Left lung (tissue), 14 donors: ENCODE measurements at places on chromosomes 16 and 17.

GRCh38 chr17:64449545-64449944 lies 630 bp downstream of the MILR1 start:
- H3K4me1 ChIP-seq: no peaks in the 10 kb centered on the region
- DNase-seq: no peak
- peak overlapping the region; percentile 94 for H3K27ac ChIP-seq
- no peaks in the 10 kb centered on the region for H3K36me3 ChIP-seq
- peak overlapping the region; percentile 34 for H3K4me3 ChIP-seq

DNA sequence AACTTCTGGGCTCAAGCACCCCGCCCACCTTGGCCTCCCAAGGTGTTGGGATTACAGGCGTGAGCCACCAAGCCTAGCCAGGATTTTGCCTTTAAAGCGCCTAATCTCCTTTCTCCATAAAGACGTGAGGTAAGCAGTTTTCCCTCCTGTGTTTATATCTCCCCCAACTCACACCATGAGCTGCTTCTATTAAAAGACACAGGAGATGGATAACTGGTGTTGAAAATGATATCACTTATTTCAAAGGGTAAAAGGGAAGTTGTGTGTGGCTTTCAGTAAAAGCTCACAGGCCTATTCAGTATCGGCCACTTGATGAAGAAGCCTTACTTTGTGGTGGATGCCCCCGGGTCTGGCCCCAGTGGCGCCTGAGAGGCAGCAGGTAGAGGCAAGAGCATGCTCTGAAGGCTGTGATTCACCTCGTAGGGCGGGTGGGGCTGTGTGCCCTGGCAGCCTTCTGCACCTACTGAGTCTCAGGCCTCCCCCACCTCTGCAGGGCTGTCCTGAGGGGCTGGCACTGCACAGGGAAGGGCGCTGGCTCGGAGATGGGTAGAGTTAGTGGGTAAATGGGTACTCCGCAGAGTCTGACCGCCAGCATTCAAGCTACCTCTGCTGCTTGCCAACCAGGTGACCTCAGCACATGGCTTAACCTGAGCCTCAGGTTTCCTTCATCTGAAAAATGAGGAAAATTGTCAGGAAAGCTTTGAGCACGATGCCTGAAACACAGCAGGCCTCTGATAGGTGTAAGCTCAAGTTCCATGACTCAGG lies 146.8 kb downstream of the CLEC16A start:
- peak overlapping the region; percentile 66 for H3K27ac ChIP-seq
- no peak overlapping the region for H3K4me3 ChIP-seq
- H3K36me3 ChIP-seq: peaks cover 11% of the 10 kb centered on the region

DNA sequence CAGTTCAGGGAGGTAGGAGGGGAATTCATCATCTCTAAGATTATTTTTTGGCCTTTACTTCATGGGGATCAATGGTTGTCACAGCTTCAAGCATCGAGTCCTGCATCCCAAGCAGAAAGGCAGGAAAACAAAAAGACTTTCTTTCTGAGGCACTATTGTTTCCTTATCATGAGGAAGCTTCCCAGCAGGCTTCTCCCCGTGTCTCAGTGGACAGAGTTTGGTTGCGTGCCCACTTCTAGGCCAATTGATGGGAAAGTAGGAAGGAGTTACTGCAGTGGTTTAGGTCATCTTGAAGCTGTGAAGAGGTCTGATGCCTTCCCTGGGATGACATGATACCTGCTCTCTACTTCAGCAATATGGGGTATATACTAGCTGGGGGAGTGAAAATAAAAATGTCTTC lies 175.3 kb upstream of the CDH13 start:
- H3K4me3 ChIP-seq: no peak overlapping the region
- DNase-seq: no peak
- no peak overlapping the region for H3K27ac ChIP-seq
- H3K36me3 ChIP-seq: no peaks in the 10 kb centered on the region

GRCh38 chr16:4138713-4139112 lies 22.5 kb upstream of the ADCY9 start:
- H3K27ac ChIP-seq: no peak overlapping the region
- no peak overlapping the region for H3K4me3 ChIP-seq
- no peaks in the 10 kb centered on the region for H3K27me3 ChIP-seq
- no peaks in the 10 kb centered on the region for H3K4me1 ChIP-seq

DNA sequence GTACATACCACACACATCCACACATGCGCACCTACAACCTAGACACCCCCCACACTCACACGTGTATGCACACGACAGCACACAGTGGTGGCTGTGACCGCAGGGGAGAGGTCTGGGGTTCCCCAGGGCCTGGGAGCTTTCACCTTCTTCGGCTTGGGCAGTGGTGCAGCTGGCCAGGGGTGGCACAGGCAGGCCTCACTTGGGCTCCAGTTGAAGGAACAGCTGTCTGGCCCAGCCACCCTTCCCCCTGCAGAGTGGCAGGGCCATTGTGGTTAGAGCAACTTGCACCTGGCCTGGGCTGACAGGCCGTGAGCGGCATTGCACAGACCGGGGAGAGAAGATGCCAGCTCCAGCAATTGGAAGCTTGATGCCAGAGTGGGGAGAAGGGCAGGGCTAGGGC lies 114.5 kb upstream of the GSE1 start:
- no peaks in the 10 kb centered on the region for H3K36me3 ChIP-seq
- H3K27ac ChIP-seq: no peak overlapping the region
- H3K4me1 ChIP-seq: no peaks in the 10 kb centered on the region
- no peak overlapping the region for H3K4me3 ChIP-seq

GRCh38 chr17:28989028-28989427 lies 16.8 kb downstream of the SEZ6 start:
- peaks cover 47% of the 10 kb centered on the region for H3K27me3 ChIP-seq
- no peak for DNase-seq
- peaks cover 8% of the 10 kb centered on the region for H3K4me1 ChIP-seq
- H3K36me3 ChIP-seq: no peaks in the 10 kb centered on the region
- H3K4me3 ChIP-seq: no peak overlapping the region

- H3K4me1 ChIP-seq: peaks cover 3% of the 10 kb centered on the region
- no peaks in the 10 kb centered on the region for H3K36me3 ChIP-seq
- DNase-seq: no peak
- peak overlapping the region; percentile 62 for H3K27ac ChIP-seq
Measured at GRCh38 chr17:42431758-42432161, 8.7 kb upstream of the CAVIN1 start.

DNA sequence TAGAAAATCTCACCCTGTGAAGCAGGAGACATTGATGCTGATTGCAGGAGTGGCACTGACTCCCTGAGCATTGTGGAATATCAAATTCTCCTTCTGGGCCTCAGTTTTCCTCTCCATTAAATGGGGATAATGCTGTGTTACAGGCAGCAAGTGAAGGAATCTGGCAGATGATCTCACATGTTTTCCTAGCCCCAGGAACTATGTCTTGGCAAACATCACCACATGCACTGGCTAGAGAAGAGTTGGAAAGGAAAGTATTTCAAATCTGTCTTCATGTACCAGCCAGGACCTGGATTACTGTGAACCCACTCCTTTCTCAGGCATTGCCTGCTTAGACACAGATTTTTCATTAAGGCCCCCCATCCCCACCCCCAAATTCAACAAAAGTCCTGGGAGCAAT lies 13.6 kb upstream of the CCL8 start:
- no peak overlapping the region for H3K4me3 ChIP-seq
- H3K36me3 ChIP-seq: no peaks in the 10 kb centered on the region
- H3K27ac ChIP-seq: no peak overlapping the region
- H3K27me3 ChIP-seq: no peaks in the 10 kb centered on the region

DNA sequence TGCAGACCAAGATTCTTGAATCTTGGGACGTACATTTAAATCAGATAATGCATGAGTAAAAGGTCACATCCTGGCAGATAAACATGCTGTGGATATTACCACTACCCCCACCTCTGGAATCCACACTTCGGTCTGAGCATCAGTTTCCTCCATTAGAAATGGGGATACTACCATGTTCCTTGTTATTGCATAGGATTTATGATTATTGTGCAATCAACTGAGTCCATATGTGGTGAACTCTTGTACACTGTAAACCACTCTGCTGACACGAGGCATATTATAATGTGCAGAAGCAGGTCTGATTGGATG lies 108.7 kb downstream of the VAT1L start:
- no peaks in the 10 kb centered on the region for H3K36me3 ChIP-seq
- H3K4me3 ChIP-seq: no peak overlapping the region
- no peaks in the 10 kb centered on the region for H3K27me3 ChIP-seq
- H3K4me1 ChIP-seq: no peaks in the 10 kb centered on the region
- no peak overlapping the region for H3K27ac ChIP-seq

- no peak for DNase-seq
- H3K4me1 ChIP-seq: no peaks in the 10 kb centered on the region
- no peaks in the 10 kb centered on the region for H3K27me3 ChIP-seq
- peak overlapping the region; percentile 99 for H3K27ac ChIP-seq
Measured at GRCh38 chr17:83199500-83200201, 120.2 kb downstream of the METRNL start.

DNA sequence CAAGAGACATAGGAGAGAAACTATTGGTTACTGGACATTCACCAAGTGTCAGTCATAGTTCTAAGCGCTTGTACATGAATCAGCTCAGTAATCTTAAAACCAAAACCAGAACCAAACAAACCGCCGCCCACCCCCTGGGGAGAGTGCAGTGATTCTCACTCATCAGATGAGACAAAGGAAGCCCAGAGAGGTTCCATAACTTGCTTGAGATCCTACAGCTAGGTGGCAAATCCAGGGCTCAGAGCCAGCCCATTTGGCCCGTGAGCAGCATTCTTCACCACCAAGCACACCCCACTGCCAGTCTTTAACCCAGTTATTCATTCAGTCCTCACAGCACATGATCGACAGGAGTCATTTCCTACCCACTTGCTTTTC lies 37.2 kb upstream of the RGS9 start:
- H3K4me3 ChIP-seq: peak overlapping the region; percentile 29
- DNase-seq: peak; percentile 43
- no peaks in the 10 kb centered on the region for H3K36me3 ChIP-seq
- H3K4me1 ChIP-seq: peaks cover 14% of the 10 kb centered on the region
- no peaks in the 10 kb centered on the region for H3K27me3 ChIP-seq

- no peak overlapping the region for H3K27ac ChIP-seq
- DNase-seq: no peak
- H3K4me1 ChIP-seq: peaks cover 3% of the 10 kb centered on the region
- peaks cover 6% of the 10 kb centered on the region for H3K27me3 ChIP-seq
- no peaks in the 10 kb centered on the region for H3K36me3 ChIP-seq
Measured at GRCh38 chr17:76582660-76583059, 3.0 kb downstream of the ST6GALNAC2 start.

DNA sequence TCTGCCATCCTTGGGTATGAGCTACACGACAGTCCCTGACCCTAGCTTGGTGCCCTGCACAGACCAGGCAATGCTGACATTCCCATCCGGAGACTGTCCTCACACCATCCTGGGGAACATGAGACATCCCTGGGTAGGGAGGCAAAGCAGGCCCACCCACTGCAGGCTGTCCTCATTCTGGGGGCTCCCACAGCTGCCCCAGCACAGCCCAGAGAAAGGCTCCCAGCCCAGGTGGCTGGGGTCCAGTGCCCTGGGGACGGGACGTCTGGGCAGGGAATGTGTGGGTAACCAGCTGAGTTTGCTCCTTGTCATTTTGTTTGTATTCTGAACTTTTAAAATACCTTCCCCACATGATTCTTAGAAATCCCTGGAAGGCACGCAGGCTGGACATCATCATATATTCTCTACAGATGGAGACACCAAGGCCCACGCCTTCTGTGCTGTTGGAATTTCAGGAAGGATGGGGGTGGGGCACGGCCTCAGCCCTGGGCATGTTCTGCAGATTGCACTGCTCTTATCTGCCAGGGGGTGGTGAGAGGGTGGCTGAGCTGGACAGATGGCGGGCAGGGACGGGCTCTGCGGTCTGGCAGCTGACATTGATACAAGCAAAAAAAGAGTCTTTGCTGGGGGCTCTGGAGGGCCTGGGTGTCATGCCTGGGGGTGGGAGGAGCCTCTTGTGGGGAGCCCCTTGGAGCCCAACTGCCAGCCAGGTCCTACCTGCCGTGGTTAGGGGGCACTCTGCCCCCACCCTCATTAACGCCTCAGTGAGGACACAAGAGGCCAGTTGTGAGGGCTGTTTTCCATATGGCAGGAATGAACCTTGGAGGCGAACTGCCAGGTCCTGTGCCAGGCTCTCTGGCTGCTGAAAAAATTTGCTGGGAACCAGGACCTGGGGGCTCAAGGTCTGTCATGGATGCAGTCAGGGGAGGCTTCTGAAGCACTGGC lies 28.4 kb downstream of the LRRC75A start:
- H3K36me3 ChIP-seq: no peaks in the 10 kb centered on the region
- no peak overlapping the region for H3K27ac ChIP-seq
- H3K4me3 ChIP-seq: no peak overlapping the region
- DNase-seq: no peak

DNA sequence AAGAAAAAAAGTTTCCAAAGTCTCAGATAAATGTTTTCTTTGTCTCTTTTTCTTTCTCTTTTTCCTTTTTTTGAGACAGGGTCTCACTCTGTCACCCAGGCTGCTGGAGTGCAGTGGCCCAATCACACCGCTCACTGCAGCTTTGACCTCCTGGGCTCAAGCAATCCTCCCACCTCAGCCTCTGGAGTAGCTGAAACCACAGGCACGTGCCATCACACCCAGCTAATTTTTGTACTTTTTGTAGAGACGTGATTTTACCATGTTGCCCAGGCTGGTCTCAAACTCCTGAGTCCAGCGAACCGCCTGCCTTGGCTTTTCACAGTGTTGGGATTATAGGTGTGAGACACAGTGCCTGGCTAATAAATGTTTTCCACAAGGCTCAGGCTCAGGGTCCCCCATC lies 53.3 kb upstream of the KSR1 start:
- H3K27ac ChIP-seq: no peak overlapping the region
- no peak for DNase-seq

DNA sequence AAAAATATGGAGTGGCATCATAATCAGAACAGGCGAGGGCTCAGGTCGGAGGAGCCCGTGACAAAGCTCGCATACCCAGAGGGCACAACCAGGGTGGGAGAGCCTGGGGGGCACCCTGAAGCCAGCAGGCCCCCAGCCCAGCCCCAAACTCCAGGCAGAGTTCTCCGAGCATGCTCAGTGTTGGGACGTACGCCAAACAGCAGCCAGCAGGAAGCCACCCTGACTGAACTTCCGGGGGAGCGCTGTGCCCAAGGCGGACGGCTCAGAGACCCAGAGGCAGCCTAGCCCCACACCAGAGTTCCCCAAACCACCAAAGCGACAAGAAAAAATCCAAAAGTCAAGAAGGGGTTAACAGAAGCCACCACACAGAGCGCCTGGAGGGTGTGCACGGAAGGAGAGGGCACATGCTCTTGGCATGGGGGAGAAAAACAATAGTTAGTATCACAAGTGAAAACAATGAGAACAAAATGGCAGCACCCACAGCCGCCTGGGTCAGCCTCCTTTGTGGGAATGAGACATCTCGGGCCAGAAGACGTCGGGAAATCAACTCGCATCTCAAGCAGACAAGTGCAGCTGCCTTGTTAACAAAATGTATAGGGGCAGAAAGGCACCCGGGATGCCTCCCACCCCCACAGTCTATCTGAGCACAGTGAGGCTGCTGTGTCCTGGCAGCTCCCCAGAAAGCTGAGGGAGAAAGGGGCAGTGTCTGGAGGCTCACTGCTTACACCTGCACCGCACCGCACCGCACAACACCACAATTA lies 11.9 kb downstream of the EXOC7 start:
- no peak overlapping the region for H3K4me3 ChIP-seq
- H3K27ac ChIP-seq: no peak overlapping the region
- H3K4me1 ChIP-seq: no peaks in the 10 kb centered on the region
- peaks cover 100% of the 10 kb centered on the region for H3K36me3 ChIP-seq
- no peaks in the 10 kb centered on the region for H3K27me3 ChIP-seq

GRCh38 chr17:56679777-56680422 lies 86.4 kb downstream of the NOG start:
- no peak for DNase-seq
- no peaks in the 10 kb centered on the region for H3K36me3 ChIP-seq
- H3K4me3 ChIP-seq: no peak overlapping the region
- H3K4me1 ChIP-seq: peaks cover 9% of the 10 kb centered on the region
- H3K27ac ChIP-seq: no peak overlapping the region
